ENCODE measurements at places on chromosomes 13 and 19. TPM values are rescaled to one million over a fixed set of nuclear protein-coding genes. Genes with fewer than 3 reads are reported as not detected.

- H3K4me1 ChIP-seq: no peaks in the 10 kb centered on the region
- H3K27me3 ChIP-seq: no peaks in the 10 kb centered on the region
- H3K4me3 ChIP-seq: no peak overlapping the region
- no peak overlapping the region for H3K27ac ChIP-seq
- no peak for DNase-seq
Measured at GRCh38 chr13:41614671-41615527, 157.5 kb downstream of the RGCC start.

- no peaks in the 10 kb centered on the region for H3K36me3 ChIP-seq
- no peak for DNase-seq
- no peak overlapping the region for H3K27ac ChIP-seq
Measured at GRCh38 chr13:50889317-50889716, 20.3 kb upstream of the RNASEH2B start.

DNA sequence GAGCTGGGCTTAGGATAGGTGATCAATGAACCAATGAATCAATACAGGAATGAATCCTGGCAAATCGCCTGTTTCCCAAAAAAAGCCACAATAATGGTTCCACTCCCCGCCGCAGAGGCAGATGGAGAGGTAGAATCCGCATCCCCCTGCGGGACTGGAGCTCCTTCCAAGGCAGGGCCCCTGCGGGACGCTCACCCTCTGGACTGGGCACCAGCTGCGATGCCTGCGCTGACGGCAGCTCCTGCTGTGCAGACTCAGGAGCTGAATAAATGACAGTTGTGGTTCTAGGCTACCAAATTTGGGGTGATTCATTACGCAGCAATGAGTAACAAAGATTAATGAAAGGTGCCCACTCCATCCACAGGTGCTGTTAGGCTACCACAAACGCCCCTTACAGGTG is 8.8 kb upstream of the CDC34 start:
- no peak overlapping the region for H3K4me3 ChIP-seq
- no peaks in the 10 kb centered on the region for H3K4me1 ChIP-seq
- H3K36me3 ChIP-seq: no peaks in the 10 kb centered on the region
- DNase-seq: no peak

The CYP2F1 gene
- polyA plus RNA-seq: not detected

GRCh38 chr13:57311009-57311586 is 144.1 kb downstream of the PRR20E start:
- no peaks in the 10 kb centered on the region for H3K4me1 ChIP-seq
- no peak overlapping the region for H3K4me3 ChIP-seq
- DNase-seq: no peak

DNA sequence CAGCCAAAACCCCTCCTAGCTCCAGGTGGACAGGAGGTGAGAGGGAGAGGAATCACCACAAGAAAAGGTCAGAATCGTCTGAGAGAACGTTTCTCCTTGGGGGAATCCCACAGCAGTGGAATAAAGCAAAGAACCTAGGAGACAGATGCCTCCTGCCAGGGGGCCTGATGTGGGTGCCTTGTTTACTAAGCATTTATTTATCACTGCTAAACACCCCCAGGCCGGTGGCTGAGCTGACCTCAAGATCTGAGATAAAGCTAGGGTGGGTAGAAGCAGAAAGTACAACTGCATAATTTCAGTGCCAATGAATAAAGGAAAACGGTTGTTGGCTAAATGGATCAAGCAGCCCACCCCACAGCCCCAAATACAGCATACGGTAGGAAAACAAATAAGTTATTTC is 33.9 kb upstream of the ATP11A start:
- no peak overlapping the region for H3K27ac ChIP-seq
- no peaks in the 10 kb centered on the region for H3K36me3 ChIP-seq
- H3K4me1 ChIP-seq: no peaks in the 10 kb centered on the region
- no peak overlapping the region for H3K4me3 ChIP-seq
- H3K27me3 ChIP-seq: no peaks in the 10 kb centered on the region
- no peak for DNase-seq

Measured in CD14-positive monocyte (primary cell).